ENCODE measurements at places on chromosomes 7 and 10.

GRCh38 chr7:4556868-4557793, 125.0 kb upstream of the FOXK1 start:
- no peak for DNase-seq

GRCh38 chr10:125448596-125448995, 234.4 kb downstream of the TEX36 start:
- DNase-seq = no peak

DNA sequence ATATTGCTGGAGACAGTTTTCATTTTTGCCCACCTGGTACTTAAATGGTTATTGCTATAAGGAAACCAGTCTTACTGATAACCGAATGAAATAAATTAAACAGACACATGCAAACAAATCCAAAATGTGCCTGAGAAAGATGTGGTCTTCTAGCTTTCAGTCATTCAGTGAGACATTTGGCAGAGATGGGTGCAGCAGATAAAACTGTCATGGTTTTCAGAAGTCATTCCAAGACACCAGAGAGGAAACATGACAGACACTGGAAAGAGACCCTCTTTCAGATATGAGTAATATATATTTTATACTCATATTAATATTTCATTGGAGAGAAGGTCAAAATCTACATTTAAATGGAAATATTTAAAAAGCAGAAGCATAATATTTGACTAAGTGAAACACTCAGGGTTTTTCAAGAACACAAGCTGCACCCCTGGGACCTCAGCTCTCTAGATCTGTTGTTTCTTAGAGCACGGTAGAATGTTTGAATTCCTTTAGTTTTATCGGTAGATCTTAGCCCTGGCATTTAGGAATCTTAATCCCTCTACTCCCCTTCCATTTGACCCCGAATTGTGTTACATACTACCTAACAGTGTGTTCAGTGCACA, 246.1 kb downstream of the AUTS2 start:
- DNase-seq = no peak

GRCh38 chr10:48814933-48815332, 124.7 kb downstream of the LRRC18 start:
- no peak for DNase-seq

GRCh38 chr7:148466120-148466519, 124.4 kb upstream of the C7orf33 start:
- no peak for DNase-seq

GRCh38 chr10:620417-620816, 69.1 kb downstream of the DIP2C start:
- DNase-seq = no peak

DNA sequence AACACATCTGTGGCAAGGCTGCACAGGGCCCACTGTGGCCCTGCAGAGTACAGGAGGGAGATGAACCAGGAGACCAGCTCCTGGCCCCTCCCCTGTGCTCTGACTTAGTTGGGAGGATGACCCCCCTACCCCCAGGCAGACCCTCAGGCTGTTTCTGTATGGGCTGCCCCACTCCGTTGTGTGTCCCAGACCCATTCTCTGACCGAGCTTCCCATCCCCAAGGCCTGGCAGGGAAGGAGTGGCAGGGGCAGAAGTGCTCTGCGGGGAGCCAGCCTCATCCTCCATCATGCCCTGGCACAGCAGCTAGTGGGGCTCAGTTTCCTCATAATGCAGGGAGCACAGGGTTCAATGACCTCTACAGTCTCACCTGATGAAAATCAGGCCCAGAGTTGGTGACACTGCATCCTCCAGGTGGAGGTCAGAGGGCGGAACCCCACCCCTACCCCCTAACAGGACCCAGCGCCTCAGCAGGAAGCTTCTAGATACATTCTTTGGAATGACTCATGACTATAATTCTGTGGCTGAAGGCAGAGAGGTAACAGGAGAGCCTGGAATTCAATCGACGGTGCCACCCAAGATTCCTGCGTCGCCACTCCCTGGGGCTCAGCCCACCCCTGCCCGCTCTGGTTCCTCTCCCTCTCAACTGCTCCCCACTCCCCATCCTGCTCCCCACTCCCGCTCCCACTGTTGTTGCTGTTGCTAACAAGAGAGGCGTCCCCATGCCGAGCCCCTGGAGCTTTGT, 18.2 kb downstream of the PODXL start:
- no peak for DNase-seq

DNA sequence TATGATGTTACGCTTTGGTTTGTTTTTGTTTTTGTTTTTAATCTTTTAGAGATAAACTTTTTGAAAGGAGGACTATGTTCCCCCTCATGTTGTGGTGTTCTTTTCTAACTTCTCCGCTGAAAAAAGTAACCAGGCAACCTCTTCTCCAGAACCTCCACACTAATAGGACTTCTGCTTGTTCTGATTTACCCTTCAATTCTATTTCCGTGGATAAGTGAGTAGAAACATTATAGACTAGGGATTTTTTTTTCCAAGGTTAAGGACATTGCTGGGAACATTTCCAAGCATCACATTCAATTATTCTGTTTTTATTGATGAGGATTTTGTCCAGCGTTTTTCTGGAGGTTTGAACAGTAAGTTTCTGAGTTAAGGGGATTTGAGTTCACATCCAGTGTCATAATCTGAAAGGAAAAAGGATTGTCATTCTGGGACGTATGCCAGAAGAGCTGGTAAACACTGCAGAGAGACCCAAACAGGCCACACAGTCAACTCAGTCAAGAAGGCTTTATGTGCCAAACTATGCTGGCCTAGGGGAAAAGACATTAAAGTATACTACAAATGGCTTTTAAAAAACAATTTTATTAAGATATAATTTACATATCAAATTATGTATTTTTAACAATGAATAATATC, 28.3 kb upstream of the RALA start:
- no peak for DNase-seq

GRCh38 chr10:51705774-51706173, 6.4 kb upstream of the CSTF2T start:
- DNase-seq = no peak

DNA sequence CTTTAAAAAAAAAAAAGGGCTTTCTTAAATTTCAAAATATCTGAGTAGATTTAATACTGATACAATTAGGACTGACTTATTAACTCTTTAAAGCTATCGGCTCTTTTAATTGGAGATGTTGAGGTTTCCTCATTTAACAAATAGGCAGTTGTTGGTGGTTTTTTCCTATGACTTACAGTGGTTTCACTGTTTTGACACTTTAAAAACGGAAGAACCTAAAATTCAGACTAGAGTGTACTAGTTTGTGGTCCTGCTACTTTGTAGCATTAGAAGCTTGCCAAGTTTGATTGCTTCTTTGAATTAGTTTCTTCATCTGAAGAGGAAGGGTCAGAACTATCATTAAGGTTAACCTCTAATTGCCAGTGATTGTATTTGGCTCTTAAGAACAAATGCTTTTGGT, 27.7 kb downstream of the CUL1 start:
- DNase-seq = no peak

DNA sequence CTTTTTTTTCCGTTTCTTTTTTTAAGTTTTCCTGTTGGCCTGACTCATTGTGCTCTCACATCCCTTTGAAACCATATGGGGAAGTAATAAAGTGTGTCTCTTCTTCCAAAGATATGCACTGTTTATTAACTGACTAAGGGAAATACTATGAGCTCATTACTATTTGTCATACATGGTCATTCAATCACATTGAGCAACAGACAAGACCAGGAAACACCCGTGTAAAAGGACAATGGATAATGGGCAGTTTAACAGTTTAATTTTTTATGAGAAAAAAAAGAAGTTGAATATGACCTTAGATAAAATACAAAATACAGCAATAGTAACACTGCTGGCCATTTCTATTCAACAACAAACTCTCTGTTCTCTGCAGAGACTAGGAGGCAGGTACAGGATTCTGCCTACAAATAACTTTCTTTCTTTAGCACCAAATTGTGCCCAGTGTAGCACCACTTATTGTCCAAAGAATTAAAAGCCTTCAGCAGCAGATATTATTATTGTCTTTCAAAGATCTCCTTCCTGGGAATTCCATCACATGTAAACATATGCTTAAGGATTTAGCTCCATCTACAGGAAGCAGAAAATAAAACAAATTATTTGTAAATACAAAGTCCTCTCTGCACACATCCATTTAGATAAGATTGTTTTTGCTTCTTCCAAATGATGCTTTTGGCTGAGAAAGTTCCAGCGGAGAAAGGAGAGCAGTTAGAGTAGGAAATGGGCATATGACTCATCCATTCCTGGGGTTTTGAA, 55.0 kb upstream of the AKR1E2 start:
- no peak for DNase-seq

Measured in activated naive CD4-positive, alpha-beta T cell treated with anti-CD3 and anti-CD28 coated beads, Interleukin-2, amount 10 ng/mL, durations not matched to agents 7 days and 5 days (primary cell).